ENCODE measurements at places on chromosomes 6 and 20.

DNA sequence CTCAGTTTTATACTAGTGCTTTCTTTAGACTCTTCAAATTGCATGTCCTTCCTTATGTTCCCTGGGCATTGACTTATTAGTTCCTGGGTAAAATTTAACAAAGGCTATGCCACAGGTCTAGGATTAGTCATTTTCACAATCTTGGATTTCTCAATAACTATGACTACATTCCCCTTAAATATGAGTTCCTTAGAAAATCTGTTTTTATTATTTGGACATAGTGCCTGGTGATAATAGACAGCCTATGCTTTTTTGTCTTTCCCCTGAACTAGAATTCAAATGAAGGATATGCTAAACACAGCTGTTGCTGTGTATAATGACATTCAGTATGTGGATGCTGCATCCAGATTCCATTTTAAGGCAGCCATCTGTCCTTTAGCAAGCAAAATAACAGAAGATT, 1252.8 kb upstream of the GJE1 start:
- DNase-seq, result peak; percentile 20

GRCh38 chr6:109834131-109834530, 143.0 kb downstream of the FIG4 start:
- no peak for DNase-seq

- DNase-seq, result no peak
Measured at GRCh38 chr20:2840967-2841531, 504 bp downstream of the VPS16 start.

- DNase-seq, result no peak
Measured at GRCh38 chr6:70363741-70364493, 49.4 kb upstream of the FAM135A start.

- no peak for DNase-seq
Measured at GRCh38 chr6:99002831-99003230, 55.1 kb upstream of the FBXL4 start.

DNA sequence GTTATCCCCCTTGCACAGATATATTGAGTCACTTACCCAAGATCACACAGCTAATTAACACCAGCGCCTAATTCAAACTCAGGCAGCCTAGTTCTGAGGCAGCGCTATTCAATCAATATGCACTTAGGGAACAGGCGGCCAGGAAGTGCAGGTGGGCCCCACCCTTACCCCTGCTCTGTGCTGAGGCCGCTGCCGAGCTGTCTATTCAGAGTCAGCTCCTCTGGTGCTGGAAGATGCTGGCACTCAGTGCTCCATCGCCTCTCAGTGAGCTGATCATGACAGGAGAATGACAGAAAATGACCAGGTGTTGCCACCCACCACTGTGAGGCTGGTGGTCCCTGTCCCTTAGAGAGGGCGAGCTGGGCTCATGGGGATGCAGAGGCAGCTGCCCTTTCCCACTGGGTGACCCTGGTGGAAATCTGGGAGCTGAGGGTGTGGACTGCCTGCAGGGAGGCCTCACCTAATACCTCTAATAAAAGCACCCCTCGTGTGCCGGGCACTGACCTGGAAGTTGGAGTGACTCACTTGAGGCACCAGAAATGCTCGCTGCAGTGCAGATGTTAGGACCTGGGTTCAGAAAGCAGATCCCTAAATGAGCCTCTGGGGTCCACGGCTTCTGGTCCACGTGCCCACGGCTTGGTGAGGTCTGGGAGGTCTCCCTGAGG, 42.5 kb upstream of the CD93 start:
- no peak for DNase-seq

DNA sequence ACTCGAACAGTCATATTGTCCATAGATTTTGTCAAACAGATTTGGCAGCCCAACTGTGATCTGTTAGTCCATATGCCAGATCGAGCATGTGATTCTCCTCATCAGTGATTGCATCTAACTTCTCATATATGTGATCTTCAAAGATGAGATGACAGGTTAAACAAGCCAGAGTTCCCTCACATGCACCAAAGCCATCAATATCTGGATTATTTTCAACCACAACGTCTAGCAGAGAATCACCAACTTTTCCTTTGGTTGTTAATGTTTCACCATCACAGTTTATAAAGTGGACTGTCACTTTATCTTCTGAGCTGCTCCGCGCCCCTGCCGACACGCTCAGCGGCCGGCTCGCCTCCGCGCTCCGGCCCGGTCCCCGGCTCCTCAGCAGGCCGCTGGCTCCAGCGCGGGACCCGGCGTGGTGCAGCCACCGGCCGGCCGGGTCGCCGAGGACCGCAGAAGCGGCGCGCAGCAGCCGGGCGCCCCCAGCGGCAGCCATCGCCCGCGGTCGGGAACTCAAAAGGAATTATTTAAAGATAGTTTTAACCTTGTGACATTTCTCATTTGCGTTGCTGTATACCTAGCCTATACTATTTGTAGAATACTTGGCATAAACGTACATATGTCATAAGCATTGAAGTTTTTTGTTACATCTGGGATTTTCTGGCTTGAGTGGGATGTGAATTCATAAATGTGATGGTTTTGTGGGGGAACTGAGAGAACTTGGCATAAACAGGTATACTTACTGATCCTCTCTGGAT, 40.1 kb upstream of the DYNLRB1 start:
- no peak for DNase-seq

DNA sequence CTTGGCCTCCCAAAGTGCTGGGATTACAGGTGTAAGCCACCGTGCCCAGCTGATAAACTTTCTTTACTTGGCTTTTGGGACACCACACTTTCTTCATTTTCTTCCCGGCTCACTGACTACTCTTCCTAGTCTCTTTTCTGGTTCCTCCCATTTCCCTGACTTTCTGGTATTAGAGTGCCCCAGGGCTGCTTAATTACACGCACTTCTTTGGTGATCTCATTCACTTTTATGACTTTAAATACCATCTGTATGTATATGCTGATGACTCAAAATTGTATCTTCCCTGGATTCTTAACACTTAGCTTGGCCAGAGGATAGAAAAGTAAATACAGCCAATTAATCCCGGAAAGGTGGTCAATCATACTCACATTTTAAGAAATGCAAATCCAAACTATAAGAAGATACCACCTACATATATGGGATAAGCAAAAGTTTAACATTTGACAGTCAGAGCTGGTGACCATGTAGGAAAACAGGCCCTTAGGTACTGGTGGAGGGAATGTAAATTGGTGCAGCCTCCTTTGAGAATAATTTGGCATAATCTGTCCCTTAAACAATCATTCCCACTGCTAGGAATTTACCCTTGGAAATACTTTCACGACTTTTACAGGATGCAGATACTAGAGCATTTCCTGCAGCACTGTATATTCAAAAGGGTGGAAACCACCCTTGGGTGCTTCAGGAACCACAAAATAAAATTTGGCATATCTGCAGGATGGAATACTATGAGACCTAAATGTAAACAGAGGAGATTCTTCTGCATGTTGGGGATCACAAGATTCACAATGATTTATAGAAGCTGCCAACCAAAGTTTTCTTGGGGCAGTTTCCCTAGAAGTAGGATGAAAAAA, 9.4 kb upstream of the NANP start:
- DNase-seq, result peak; percentile 56

GRCh38 chr20:58579069-58579818, 64.0 kb upstream of the APCDD1L start:
- DNase-seq, result no peak

- DNase-seq, result no peak
Measured at GRCh38 chr6:129672881-129673631, 36.9 kb downstream of the ARHGAP18 start.

- DNase-seq, result no peak
Measured at GRCh38 chr20:61896058-61896961, 169.4 kb downstream of the TAF4 start.

- DNase-seq, result peak; percentile 40
Measured at GRCh38 chr6:32118782-32119628, 9.0 kb downstream of the ATF6B start.

- DNase-seq, result no peak
Measured at GRCh38 chr6:140966676-140967075, 1166.0 kb upstream of the GJE1 start.

DNA sequence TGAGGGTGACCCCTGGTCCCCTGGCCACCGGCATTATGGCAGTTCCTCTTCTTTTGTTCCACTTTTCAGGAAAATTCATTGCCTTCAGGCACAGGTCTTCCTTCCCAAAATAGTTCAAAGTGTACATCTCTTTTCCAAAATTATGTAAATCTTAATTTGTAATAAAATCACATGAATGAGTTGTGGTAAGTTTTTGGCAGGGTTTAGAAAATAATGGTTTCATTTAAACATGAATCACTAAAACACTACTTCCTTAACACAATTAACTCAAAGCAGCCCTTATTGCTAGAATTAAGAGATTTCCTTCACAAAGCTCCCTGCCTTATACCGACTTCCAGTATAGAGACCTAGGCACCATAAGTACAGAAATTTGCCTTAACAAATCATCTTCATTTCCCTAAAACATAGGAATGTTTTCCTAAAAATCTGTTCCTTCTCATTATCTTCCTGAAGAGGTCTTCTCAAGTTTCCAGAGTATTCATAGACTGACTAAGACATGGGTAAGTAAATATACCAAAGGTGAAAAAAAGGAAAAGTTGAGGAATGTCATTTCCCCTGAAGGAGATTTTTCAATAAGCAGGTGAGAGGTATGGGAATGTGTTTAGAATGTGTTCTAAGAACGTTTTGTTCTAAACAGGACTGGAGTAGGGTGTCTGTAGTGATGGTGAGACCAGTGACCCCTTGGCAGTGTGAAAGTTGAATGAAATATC, 148.2 kb upstream of the CITED2 start:
- no peak for DNase-seq

- DNase-seq, result no peak
Measured at GRCh38 chr6:144036064-144036834, 28.2 kb upstream of the PLAGL1 start.

- DNase-seq, result no peak
Measured at GRCh38 chr6:159061146-159061545, 16.4 kb upstream of the TAGAP start.

- no peak for DNase-seq
Measured at GRCh38 chr6:104431096-104431495, 428.6 kb downstream of the HACE1 start.

GRCh38 chr6:137690721-137691120, 176.3 kb upstream of the TNFAIP3 start:
- DNase-seq, result no peak

DNA sequence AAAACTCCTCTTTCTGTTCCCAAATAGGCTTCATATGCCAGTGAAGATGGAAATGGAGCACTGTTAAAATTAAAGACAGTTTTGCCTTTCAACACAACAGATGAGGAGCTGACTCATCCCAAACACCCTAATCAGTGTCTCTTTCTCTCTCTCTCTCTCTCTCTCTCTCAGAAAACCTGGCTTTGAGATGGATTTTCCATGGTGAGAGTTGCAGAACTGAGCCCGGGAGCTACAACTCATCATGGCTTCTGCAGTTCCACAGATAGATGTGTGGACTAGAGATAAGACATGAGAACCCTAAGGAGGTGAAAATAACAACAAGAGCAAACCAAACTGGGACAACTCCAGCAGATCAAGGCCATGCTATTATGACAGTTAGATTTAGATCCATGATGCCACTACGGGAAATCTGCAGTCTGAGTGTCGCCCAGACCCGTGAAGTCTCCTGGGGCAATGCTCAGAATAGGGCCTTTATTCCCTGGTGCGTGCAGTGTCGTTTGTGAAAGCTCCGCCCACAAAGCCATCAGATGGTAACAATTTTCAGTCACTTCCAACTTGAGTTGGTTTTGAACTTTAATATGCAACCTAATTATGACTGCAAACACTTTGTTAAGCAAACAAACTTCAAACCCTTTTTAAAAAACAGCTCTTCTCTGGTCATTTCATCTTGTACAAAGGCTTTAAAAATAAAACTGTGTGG, 338.2 kb upstream of the PREP start:
- DNase-seq, result no peak

DNA sequence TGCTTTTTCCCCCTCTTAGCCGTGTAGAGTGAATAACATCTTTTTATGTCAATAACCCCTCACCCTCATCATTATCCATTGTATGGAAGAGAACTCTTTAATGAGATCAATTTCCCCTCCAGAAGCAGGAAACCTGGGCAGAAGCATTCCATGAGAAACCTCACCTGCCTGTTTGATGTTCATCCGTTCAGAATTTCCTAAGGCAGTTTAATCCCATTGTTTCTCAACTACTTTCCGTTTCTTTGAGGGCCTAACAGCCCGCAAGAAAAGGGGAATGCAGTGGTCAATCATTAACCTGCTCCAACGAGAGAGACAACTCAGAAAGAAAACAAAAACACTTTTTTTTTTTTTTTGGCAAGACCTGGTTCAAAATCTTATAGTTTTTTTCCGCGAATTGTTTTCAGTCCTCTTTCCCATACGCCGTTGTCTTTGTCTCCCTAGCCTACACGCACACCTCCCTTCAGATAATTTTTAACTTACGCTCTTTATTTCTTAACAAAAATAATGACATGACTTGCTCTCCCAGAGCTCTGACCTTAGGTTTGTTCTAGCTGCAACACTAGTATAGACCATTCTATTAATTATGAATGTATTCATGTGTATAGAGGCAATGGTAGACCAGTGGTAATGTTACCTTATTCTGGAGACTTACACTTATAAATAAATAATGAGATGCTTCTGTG, 25.6 kb upstream of the ID4 start:
- DNase-seq, result no peak

DNA sequence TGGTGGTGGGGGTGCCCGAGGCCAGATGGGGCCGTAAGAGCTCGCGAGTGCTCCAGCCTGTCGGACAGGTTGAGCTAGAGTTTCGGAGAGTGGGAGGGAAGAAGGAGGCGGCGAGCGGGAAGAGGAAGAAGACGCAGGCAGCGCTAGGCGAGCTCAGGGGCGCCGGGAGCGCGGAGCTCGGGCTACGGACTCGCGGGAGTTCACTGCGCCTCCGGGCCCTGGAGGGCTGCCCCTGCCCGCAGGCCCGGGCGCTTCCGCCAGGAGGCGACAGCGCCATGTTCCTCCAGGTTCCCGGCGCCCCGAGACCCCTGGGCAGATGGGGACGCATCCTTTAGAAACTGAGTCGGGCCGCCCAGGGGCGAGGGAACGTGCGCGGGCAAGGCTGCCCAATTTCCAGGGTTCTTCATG, 984 bp downstream of the TFAP2C start:
- DNase-seq, result peak; percentile 90

GRCh38 chr20:59832406-59833363, 100.8 kb downstream of the SYCP2 start:
- DNase-seq, result no peak

DNA sequence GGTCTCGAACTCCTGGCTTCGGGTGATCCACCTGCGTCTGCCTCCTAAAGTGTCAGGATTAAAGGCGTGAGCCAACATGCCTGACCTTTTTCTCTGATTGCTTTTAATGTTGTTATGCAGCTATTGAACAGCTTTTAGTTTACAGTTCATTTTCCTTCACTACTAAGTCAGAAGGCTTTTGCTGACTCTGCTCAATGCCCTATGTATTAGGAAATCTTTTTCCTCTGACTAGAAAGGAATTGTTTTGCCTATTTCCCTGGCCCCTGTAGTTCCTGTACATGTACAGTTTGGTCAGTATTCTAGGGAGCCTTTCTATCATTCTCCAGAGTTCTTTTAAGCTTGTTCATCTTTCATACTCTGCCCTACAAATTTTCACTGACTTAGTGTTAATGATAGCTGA, 280.2 kb downstream of the CDKAL1 start:
- no peak for DNase-seq

GRCh38 chr20:22515264-22515663, 69.1 kb downstream of the FOXA2 start:
- DNase-seq, result no peak

- DNase-seq, result no peak
Measured at GRCh38 chr6:77482981-77483380, 19.7 kb upstream of the HTR1B start.

GRCh38 chr6:114995526-114995925, 652.7 kb upstream of the HS3ST5 start:
- DNase-seq, result no peak

- no peak for DNase-seq
Measured at GRCh38 chr6:162712694-162713093, 14.9 kb downstream of the PRKN start.

- no peak for DNase-seq
Measured at GRCh38 chr6:41174610-41175009, 11.7 kb upstream of the TREM2 start.
